Activated T-cell treated with anti-CD3 and anti-CD28 coated beads, Interleukin-2, amount 50 U/mL, for 48 hours (primary cell): ENCODE measurements at places on chromosomes 12 and 14.

GRCh38 chr12:13169272-13169671 is 27.3 kb upstream of the EMP1 start:
- no peak for DNase-seq

DNA sequence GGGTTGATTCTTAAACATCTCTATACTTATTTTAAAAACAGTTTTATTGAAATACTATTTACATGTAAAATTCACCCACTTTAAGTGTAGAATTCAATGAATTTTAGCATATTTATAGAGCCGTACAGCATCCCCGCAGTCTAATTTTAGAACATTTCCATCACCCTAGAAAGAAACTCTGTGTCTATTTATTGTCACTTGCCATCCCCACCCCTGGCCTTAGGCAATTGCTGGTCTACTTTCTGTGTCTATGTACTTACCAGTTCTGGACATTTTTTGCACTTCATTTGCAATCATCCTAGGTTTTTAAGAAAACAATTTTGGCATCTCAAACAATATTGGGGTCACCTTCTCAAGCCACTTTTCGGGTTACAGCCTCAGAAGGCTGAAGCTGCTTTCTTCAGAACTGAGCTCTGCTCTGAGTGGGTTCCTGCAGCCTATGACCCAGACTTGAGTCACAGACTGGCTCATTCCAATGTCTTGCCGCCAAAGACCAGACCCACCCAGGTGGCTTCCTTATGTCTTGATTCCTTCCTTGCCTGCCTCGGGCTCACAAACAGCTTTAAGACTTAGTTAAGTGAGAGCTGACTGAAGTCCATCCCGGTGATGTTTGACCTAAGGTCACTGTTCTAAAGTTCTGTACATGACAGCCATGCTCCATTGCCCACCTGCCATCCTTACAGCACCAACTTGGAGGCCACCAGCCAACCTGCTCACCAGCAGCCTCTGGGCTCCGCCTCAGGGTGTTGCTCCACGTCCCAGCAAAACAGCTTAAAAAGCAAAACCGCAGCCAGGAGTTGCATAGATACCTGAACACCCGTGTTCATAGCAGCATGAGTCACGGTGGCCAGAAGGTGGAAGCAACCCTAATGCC is 131.5 kb downstream of the CHST11 start:
- DNase-seq = no peak

GRCh38 chr12:89016970-89017778 is 335.1 kb downstream of the DUSP6 start:
- DNase-seq = no peak

GRCh38 chr14:89881839-89882238 is 72.7 kb downstream of the EFCAB11 start:
- DNase-seq = no peak

- no peak for DNase-seq
Measured at GRCh38 chr12:1886396-1887008, 31.9 kb downstream of the CACNA2D4 start.

GRCh38 chr12:106247674-106248311 is at the start of gene CKAP4:
TSS of gene CKAP4 (minus strand) at chr12:106248020. CDS start at chr12:106247851, 169 bp downstream.
- DNase-seq = peak; percentile 66

DNA sequence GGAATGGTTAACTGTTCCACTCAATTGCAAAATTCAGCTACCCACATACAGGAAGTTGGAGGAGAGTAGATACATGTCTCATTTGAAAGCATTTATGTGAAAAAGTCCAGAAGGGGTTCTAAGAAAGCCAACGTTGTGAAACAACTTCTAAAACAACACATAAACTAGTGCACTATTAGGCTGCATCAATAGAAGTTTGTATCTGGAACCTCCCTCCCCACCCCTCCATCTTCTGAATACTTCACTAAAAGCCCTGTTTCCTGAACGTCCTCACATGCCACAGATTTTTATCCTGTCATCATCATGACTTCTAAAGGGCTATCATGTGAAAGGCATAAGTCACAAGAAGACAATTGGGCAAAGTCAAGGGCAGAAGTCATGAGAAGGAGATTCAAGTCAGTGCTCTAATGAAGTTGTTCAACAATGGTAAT is 5.5 kb downstream of the KRT79 start:
- no peak for DNase-seq

DNA sequence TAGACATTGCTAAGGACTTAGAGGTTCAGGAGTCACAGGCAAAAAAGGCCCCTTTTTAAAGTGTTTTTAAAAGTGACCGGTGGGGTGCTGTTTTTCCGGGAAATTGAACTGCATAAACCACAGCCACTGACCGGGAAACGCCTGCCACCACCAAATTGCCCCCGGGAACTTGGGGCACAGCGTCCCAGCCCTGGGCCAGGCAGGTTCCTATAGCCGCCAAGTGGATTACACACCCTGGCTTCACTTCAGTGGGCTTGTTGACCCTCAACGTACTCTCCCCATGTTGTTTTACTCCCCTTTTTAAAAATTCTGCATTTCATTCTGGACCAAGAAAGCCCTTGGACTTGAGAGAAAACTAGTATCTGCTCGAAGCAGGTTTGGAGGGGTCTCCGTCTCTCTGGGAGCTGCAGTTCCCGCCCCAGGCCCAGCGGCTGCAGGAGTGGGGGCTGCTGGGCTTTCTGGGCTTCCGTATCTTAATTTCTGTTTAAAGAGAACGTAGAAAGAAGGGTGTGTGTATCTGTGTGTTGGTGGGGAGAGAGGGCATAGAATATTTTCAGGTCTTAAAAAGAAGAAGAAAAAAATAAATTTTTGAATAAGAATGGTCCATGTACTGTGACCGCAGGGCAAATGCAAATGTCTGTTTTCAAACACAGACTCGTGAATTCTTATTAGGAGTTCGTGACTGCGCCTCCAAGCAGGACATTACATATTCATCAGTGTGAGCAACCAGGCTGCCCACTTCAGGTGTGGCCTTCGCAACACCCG is 82.9 kb downstream of the PAPOLA start:
- DNase-seq = no peak

DNA sequence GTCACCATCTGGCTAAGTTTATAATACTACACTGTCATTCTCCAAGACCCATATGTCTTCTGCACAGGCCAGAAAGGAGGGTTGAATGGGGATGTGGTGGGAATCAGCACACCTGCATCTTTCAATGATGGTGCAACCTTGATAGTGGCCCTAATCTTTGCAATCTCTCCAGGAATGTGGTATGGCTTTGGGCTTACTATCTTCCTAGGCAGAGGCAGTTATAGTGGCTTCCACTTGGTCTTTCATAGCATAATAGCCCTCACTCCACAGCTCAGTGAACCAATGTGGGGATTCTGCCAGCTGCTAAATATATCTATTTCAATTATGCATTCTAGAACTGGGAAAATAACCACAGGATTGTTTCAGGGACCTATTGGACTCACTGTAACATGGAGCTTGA is 61.8 kb upstream of the ATP2B1 start:
- DNase-seq = no peak

DNA sequence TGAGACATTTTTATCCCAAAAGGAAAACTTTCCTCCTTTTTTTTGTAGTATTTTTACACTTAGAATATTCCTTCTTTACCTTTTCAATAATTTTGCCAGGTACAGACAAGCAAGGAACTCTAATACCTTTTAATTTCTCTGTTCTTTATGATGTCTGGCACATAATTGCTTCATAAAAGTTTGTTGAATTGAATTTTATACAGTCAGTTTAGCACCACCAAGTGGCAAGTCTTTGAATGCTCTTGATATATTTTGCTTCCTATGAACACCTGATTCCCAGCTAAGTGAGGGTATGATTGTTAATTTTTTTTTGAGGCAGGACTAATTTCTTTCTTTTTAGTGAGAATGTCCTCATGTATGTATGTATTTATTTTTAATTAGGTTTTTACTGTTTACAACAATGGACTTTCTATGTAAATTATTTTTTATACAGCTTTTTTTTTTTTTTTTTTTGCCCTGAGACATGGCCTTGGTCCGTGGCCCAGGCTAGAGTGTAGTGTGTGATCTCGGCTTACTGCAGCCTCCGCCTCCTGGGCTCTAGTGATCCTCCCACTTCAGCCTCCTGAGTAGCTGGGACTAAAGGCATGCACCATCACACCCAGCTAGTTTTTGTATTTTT is 6.9 kb downstream of the TBC1D15 start:
- no peak for DNase-seq

DNA sequence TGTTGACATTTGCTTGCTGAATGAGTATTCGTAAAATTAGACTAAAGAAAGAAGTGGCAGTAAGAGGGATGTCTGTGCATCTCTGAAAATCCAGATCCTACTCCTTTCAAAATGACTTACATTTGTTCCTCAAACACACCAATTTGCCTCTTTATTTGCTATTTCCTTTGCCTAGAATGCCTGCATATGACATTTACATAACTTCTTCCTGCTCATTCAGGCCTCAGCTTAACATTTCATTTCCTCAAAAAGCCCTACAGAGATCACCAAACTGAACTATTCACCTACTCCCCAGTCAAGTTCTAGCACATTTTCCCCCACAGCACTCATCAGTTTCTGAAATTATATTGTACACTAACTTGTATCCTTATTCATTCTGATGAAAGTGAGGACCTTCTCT is 907.2 kb downstream of the LRFN5 start:
- DNase-seq = no peak

DNA sequence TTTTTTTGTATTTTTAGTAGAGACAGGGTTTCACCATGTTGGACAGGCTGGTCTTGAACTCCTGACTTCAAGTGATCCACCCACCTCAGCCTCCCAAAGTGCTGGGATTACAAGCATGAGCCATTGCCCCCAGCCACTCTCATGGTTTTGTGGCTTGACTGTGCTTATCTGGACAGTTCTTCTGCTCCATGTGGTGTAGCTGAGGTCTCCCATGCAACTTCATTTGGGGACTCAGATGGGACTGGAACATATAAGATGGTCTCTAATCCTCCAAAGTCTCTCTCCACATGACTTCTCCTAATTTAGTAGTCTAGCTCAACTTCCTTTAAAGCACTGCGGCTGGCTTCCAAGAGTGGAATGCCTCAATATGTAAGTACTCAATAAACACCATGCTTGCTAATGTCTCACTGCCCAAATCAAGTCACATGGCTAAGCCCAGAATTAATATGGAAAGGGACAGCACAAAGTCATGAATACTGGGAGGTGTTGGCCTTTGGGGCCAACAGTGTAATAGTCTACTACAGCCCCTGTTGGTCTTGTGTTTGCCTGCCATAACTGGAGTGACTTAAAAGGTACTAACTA is 7.4 kb downstream of the INHBC start:
- no peak for DNase-seq

- no peak for DNase-seq
Measured at GRCh38 chr14:91727121-91727520, 4.8 kb downstream of the CATSPERB start.

GRCh38 chr14:34826661-34827060 is 48.5 kb downstream of the BAZ1A start:
- no peak for DNase-seq

DNA sequence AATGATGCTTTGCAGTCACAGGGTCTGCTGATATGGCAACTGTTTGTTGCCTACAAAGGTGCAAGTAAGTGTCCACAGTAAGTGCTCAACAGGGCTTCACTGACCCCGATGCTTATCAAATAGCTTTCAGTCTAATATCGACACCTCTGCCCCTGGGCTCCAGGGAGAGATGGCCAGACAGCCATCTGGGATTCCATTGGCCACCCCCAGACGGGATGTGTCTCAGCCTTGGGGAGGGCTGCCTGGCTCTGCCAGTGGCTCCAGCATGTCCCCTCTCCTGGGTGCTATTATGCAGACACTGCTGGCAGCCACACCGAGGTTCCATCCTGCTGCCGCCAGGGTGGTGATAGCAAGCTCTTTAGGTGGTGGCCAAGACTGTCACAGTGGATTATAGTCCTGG is 57.4 kb downstream of the DGLUCY start:
- no peak for DNase-seq

DNA sequence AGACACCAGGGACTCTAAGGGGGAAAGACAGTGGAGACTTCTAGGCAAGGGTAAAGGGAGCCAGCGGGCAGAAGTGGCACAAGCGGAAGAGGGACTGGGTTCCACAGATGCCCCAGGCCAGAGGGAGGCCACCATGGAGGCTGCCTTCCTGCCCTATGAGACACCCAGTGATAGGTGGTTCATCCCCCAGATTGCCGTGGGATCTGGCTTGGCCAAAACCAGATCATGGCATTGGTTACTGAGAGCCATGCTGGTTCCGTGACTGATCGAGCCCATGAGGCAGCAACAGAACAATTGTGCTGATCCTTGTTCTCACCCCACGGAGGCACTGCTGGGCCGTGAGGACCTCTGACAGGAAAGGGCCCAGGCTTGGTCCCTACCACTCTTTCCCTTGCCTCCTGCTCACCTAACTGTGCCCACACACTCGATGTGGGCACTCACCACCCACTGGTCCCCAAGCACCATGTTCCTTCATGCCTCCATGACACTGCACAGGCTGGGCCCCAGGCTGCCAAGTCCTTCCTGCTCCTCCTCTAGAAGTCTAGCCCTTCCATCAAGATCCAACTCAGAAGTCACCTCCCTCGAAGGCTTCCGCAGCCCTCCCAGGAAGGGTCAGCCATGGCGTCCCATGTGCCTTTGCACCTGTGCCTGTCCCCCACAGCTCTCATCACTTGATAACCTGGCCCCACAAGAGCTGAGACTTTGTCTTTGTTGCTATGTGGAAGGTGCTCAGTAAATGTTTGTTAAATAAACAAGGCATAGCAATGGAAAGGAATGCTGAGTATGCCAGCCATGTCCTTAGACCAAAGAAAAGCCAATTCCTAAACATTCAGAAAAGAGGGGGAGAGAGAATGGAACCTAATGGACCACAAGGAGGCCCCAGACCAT is 7.3 kb downstream of the KRT79 start:
- no peak for DNase-seq

DNA sequence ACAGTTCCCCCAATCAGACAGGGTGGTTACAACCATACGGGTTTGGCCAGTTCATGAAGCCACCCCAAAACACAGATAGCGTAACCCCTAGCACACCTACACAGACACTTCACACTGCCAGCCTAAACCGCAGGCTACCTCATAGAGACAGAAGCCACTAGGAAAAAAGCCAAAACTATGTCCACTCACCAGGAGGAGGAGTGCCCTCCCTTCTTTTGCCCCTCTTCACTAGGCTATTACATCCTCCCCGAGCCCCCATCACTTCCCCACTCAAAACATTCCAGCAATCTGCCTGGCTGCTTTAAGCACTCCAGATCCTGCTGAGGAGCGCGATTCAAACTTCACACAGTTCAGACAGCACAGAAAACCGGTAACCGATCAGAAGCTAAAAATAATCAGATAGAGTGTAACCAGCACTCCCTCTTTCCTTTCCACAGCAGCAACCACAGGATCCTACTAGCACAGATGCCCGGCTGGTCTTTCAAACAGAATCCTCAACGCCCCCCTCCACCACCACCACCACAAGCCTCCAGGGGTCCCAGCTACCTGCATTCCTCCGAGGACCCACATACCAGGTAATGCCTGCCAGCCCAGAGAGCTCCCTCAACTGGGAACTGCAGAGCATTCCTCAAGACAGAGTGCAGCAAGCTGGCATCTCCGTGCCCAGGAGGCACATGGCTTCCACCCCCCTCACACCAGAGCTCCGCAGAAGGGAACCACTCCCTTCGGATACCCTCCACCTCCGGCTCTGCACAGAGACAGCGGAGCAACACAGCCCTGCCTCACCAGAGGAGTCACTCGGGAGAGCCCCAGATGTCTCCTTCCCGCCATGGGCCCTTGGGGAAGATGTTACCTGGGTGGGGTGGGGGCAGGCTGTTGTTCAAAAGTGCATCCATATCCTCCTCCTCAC is 1.5 kb downstream of the CHD4 start:
- DNase-seq = peak; percentile 43

- no peak for DNase-seq
Measured at GRCh38 chr12:3187846-3188770, 110.9 kb downstream of the TSPAN9 start.

- DNase-seq = no peak
Measured at GRCh38 chr12:127583041-127583440, 683.9 kb upstream of the TMEM132C start.
